ENCODE measurements at places on chromosomes 6 and 20. TPM values are rescaled to one million over a fixed set of nuclear protein-coding genes. Genes with fewer than 3 reads are reported as not detected.

The SLC17A2 gene
- polyA plus RNA-seq: 0.74 TPM

GRCh38 chr6:26103141-26103769, 16.0 kb downstream of the HFE start:
- DNase-seq: no peak

GRCh38 chr6:107496892-107497684, 7.2 kb downstream of the SOBP start:
- DNase-seq: no peak

GRCh38 chr6:163405412-163406309, 8.9 kb upstream of the QKI start:
- DNase-seq: no peak

DNA sequence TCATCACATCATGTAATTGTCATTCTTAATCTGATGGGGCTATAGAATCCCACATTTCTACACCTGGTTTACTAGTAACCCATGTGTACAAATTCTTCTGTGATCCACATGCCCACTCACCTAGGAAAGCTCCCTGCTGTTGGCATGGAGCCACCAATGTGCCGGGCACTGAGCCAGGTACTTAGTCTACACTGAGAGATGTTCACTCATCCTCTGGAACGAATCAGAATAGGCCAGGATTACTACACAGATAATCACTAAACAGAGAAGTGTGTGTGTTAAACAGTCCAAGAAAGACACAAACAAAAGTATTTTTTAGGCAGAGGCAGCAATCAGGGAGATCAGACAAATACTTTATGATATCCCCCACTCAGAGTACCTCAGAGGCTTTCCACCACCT, 193.2 kb upstream of the VGLL2 start:
- DNase-seq: no peak

DNA sequence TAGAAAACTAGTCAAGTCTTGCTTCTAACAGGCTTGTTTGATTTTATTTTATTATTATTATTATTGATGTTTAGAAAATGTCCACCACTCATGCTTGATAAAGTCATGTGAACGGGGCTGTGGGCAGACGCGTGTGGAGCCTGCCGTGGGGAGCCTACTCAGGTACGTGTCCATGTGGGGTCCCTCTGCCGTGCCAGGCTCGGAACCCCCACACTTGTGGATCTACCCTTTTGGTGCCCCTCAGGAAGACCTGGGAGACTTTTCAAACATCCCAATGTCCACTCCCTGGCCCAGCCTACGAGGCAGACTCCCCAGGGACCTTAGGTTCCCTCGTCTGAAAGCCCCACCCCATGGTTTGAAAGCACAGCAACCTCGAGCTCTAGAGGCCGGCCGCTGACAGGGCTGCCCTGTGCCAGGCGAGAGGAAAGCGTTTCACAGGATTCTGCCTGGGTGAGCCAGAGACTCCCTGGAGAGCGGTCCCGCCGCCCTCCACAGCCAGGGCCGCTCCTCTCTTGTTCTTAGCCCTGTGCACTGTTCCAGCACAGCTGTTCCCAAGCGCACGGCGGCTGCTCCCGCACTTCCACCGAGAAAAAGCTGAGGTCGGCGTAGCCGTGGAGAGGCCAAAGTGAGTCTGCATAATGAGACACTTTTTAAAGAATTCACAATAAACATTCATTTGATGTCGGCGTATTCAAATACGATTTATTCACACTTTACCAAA, 249.7 kb downstream of the TTLL2 start:
- no peak for DNase-seq

DNA sequence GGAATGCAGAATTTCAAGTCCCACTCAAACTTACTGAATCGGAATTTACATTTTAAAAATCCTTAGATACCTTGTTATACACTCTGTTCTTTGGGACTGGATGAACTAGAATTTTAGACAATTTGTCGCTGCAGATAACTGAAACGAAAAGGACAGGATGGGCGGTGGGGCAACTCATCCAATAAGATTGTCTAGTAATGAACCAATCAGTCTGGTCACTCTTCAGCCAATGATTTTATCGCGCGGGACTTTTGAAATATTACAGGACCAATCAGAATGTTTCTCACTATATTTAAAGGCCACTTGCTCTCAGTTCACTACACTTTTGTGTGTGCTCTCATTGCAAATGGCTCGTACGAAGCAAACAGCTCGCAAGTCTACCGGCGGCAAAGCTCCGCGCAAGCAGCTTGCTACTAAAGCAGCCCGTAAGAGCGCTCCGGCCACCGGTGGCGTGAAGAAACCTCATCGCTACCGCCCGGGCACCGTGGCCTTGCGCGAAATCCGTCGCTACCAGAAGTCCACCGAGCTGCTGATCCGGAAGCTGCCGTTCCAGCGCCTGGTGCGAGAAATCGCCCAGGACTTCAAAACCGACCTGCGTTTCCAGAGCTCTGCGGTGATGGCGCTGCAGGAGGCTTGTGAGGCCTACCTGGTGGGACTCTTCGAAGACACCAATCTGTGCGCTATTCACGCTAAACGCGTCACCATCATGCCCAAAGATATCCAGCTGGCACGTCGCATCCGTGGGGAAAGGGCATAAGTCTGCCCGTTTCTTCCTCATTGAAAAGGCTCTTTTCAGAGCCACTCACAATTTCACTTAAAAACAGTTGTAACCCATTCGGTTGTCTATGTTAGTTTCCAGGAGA, 41.9 kb upstream of the HFE start:
- DNase-seq: peak; percentile 97

Measured in renal pelvis (tissue), 12 donors.